Activated CD8-positive, alpha-beta memory T cell treated with anti-CD3 and anti-CD28 coated beads for 4 hours (primary cell): ENCODE measurements at places on chromosomes 3 and 15.

DNA sequence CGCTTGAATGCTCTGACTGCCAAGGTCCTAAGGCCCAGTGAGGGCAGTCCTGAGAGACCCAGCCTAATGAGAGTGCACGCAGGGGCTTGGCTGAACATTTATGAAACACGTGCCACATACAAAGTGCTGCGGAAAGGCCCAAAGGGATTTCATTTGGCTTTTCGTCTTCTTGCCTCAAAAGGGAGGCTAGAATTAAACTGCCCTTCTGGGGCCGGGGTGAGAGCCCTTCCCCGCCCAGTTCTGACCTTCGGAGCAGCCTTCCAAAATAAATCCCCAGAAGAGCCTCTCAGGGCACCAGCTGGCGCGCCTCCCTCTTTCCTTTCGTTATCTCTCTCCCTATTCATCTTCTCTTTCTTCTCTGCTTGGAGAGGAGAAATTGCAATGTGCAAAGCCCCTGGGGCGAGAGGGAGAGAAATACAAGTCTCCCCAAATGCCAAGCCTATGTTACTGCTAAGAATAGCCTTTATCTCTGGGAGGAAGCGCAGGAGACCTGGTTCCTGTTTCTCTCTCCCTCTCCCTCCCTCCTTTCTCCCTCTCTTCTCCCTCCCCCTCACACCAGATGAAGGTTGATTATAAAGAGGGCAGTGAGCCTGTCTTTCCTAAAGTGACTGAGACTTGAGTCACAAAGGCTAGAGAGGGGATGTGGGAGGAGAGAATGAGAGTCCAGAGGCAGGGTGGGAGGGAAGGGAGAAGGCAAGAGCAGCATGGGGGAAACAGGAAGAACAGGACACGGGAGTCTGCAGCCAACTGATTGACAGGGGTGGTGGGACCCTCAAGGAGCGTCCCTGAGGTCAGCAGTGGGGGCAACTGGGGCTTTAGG, 36.7 kb upstream of the NDUFB4 start:
- no peak for DNase-seq

DNA sequence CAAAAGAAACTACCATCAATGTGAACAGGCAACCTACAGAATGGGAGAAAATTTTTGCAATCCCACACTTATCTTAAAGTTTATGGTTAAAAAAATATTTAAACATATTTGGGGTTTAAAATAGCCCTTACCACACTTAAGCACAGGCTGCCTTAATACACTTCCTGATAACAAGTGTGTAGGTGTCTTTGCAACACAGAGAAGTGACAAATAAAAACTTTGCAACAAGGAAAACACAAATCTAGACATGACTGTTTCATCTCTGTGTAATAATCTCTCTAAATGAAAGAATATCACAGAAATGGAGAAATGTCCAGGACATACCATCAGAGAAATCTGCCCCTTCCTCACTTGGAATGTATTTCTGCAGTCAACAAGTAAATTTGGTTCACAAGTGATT, 464.1 kb upstream of the ARHGEF26 start:
- no peak for DNase-seq

- no peak for DNase-seq
Measured at GRCh38 chr3:49607105-49607591, 52.9 kb downstream of the BSN start.

- DNase-seq = no peak
Measured at GRCh38 chr3:98449606-98450193, 13.3 kb upstream of the OR5K1 start.

DNA sequence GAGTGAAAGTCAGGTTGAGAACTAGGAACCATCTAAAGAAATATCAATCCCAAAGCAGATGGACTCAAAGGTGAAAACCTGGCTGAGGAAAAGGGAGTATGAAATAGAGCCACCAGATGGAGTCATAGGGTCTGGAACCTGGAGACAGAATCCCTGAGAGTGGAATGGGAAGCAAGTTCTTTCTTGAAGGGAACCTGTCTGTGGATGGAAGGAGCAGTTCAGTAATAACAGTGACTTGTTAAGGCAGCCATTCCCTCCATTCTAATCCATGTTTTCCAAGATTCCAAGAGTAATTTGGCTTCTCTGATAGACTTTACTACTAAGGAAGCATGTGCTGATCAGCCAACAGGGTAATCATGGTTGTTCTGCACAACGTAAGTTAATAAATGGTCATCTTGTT, 22.5 kb upstream of the AQP9 start:
- no peak for DNase-seq

GRCh38 chr3:39140341-39140971, 12.9 kb downstream of the CSRNP1 start:
- no peak for DNase-seq

DNA sequence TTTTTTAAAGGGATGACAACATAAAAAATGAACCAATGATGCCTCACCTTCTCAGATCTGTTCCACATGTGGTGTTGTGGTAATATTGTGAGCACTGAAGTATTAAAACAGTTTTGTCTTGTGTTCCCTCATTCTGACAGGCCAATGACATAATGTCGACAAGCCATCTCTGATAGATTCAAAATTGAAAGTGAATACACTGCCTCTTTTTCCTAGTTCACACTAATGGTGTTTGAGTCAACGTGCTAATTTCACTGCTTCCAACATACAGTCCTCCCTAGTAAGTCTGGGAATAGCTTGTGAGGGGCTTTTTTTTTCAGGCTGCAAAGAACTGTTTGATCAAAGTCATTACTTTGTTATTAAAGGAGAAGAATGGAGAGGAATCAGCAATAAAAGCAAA, 82.8 kb downstream of the ROBO2 start:
- DNase-seq = no peak

GRCh38 chr3:179563271-179563783, 601 bp downstream of the ACTL6A start:
- peak; percentile 23 for DNase-seq
